GM23338 (cell line): ENCODE measurements at places on chromosomes 3 and 15.

- no peak for DNase-seq
Observed at GRCh38 chr3:114502204-114502603, 208.4 kb downstream of the TIGIT start.

GRCh38 chr15:67165254-67166253, 88.9 kb downstream of the AAGAB start:
- peak; percentile 84 for DNase-seq

GRCh38 chr3:142940472-142940871, 23.0 kb downstream of the PAQR9 start:
- DNase-seq: no peak

DNA sequence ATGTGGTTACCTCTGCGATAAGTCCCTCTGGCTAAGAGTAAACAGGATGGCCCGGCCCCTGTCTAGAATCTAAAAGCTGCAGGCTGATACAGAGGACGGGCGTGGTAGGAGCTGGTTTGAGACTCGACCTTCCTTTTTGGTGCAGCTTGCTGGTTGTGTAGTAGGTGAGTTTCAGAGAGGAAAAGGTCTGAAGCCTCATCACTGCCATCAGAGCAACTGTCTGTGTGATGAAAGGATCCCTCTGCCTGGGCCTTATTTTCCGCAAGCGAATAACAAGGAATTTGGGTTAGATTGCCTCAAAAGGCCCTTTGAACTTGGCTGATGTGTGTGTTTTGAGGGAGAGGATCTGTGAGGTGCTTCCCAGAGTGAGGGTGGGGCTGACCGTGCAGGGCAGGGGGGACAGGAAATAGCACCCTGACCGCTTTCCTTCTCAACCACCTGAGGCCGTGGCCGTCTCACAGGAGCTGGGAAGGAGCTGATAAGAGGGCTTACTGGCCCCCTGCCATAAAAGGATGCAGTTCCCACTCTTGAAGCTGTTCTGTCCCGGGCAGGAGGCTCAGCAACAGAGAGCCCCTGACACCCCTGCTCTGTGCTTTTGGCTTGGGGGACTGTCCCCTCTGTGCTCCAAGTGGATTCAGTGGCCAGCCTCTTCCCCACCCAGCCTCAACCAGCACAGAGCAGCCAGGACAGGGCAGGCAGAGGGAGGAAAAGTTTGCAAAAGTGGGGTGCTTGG, 45.6 kb upstream of the TFRC start:
- no peak for DNase-seq

DNA sequence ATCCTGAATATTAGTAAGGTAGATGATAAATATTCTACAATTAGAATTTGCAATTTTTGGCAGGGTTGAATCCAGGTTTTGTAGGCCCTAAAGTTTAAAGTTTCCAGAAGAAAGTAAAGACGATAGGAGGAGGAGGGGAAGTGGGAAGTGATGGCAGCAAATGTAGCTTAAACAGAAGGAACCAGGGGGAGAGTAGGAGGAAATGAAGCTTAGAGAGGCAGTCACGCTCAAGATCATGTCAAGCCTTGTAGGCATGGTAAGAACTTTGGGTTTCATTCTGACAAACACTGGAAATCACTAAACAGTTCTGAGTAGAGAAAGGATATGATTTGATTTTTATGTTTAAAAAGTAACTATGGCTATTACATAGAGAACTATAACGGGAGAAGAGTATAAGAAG, 63.9 kb downstream of the NR2E3 start:
- no peak for DNase-seq

GRCh38 chr15:75224281-75224680, 22.6 kb downstream of the C15orf39 start:
- no peak for DNase-seq

GRCh38 chr3:29896856-29897255, 616.0 kb downstream of the RBMS3 start:
- DNase-seq: no peak

- DNase-seq: no peak
Observed at GRCh38 chr3:19898721-19899120, 35.3 kb downstream of the EFHB start.

DNA sequence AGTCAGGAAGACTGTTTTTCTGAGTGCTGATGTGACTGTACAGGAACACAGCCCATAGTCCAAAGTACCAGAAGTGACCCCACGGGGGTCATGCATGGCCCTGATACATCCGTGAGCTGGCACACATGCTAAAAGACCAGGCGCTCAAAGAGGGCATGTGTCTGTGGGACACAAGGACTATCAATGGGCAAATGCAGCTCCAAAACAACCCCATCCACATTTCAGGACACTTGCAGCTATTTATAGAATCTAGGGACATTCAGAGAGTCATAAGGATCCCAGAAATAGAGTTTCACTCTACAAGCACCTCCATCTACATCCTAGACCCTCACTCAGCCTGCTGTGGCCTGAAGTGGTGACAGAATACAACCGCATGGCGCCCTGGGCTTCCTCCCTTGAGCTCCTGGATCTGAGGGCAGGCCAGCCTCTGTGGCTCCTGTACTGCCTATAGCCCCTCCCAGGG, 17.0 kb downstream of the SLC25A20 start:
- DNase-seq: no peak

DNA sequence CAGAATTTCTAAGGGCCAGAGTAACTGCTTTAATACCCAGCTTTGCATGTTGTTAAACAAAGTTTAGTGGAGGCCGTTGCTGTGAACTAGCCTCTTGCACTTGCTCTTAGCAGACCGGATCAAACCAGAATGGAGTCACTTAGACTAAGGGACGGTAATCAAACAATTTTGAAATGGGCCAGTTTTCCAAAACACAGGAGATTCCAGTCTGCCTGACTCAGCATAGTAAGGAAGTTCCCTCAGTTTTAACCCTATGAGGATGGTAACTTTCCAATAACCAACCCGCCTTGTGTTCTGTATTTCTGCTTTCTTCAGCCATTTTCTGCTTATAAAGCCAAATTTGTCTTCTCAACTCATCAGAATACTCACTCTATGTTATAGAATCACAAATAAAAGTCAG, 77.2 kb upstream of the WDR72 start:
- DNase-seq: no peak

GRCh38 chr3:42749753-42750231, 23.3 kb downstream of the CCDC13 start:
- peak; percentile 82 for DNase-seq

DNA sequence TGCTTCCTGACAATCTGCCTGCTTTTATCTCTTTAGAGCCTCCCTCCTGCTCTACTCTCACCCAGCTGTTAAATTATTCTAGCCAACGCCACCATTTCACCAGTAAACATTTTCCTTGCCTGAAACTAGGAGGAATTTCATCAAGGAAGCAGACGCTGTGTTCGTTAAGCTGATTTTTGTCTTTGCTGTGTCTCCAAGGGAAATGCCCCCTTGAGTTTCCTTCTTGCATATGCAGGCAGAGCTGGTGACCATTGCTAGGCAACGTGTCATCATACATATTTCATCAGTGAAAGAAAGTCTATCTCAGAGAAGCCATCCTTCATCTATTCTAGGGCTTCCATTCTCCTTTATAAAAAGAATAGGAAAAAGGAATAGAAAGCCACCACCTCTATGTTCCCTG, 87.0 kb upstream of the ST8SIA2 start:
- peak; percentile 87 for DNase-seq

GRCh38 chr3:65277798-65278197, 590.0 kb upstream of the ADAMTS9 start:
- DNase-seq: peak; percentile 15

- no peak for DNase-seq
Observed at GRCh38 chr3:97579365-97579764, 185.2 kb upstream of the ARL6 start.

DNA sequence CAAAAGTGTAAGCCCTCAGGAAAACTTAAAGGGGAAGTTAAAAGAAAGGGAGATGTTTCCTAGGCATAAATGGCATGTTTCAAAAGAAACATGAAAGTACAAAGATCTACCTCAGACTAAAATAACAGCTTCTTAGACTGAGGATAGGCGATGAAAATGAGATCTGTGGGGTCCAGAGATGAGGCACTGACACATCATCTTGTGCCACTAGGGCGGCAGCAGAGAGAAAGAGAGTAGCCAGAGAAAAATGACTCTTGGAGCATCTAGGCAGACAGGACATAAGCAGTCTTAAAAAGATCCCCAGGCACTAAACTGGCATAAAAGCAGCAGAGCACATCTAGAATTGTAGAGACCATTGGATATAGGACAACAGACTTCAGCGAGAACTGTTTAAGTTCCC, 42.5 kb upstream of the RFX7 start:
- peak; percentile 57 for DNase-seq

DNA sequence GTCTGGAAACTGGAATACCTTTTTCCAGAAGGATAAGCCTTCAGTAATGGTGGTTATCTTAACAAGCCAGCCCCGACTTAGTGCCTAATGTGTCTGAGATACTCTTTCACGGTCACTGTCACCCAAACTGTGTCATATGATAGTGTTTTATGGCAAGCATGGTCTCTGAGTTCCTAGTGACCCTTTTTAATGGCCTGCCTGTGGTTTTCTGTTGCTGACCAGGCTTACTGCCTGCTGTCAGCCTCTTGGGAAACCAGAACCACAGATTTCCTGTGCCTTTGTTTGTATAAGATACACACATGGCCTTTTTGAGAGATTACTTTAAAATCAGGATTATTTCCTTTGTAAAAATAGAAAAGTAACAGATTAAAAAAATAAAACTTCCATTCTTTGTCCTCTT, 22.4 kb downstream of the HPS3 start:
- DNase-seq: no peak

GRCh38 chr3:67654844-67655177, 399 bp upstream of the SUCLG2 start:
- DNase-seq: no peak

GRCh38 chr3:86029590-86029989, 961.4 kb downstream of the VGLL3 start:
- peak; percentile 3 for DNase-seq

- DNase-seq: no peak
Observed at GRCh38 chr3:58683466-58683865, 16.9 kb upstream of the FAM3D start.

DNA sequence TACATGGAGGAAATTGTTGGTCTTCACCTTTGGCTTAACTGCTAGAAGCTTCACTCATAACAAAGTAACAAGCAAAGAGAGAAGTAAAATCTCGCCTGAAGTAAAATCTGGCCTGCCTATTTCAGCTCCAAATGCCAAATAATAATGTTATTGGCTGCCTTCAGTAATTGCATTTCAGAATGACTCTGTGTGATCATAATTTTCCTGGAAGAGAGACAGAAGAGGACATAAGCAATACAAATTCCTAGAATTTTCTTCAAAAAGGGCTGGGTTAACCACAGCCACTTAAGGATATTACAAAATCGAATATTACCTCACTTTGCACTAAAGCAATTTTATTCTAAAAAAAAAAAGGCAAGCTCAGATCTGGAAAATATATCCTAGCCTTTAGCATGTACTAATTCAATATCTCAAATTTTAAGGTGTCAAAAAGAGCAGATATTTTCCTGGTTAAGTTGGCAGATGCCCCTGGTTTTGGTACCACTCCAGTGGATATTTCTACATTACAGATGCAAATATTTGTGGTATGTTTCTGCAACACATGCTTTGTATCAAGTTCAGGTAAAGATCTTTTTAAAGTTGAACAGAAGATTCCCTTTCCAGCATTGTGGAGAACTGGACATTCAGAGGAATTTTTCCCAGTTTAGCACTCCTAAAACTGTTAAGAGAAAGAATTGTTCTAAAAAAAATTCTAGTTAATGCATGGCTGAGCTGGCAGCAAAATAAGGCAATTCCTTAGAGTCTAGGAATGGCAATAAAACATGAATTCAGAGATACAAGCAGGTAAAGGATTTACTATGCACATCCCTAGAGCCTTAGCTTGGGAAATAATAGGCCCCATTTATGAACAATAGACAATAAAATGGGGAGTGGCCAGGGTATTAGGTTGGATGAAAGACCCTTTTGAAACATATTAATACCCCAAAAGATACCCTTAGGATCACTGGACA, 116.7 kb downstream of the STAC start:
- DNase-seq: no peak

GRCh38 chr3:102238362-102238761, 196.5 kb upstream of the ZPLD1 start:
- DNase-seq: peak; percentile 47

DNA sequence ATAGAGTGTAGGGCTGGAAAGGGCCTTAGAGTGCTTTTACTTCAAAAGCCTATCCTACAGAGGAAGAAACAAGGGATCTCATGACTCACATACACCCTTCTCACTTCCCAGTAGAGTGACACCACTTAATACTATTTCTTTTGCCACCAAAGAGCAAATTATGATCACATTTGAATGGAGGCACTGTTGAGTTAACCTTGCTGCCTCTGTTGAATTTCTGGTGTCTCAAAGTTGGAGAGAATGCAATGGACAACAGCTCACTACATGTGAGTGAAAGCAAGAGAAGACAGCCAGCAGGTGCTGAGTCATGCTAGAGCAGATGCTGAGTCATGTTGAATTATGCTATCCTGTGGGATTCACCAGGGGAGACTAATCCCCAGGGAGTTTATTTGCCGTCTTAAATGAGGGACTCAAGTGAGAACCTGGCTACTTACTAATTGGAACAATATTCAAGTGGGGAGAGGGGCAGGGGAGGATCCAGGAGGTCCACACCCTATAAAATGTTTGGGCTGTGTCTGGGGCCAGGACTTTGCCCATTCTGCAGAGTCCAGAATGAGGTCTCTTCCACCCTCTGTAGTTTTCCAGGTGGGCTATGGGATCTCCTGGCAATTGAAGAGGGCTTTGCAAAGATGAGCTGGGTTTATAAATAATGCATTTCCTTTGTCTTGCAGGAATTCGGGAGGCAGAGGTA, 35.8 kb downstream of the ST8SIA2 start:
- DNase-seq: peak; percentile 61

DNA sequence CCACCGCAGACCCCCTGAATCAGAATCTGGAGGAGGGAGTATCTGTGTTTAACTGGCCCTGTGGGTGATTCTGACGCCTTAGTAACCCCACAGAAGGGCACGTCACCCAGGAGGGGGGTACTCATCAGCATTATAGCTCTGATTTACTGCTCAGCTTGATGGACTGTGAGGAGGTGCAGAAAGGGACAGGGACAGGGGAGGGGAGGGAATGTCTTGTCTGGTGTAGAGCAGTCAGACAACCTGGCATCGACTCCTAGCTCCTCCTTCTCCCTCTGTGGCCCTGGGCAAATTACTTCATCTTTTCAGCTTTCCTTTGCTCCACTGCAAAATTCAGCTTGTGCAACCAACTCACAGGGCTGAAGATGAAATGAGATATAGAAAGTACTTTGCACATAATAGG, 42.3 kb upstream of the GLCE start:
- no peak for DNase-seq

GRCh38 chr3:100045696-100046095, 68.6 kb downstream of the FILIP1L start:
- DNase-seq: peak; percentile 51

GRCh38 chr3:179181021-179181472, 32.9 kb downstream of the PIK3CA start:
- DNase-seq: no peak

DNA sequence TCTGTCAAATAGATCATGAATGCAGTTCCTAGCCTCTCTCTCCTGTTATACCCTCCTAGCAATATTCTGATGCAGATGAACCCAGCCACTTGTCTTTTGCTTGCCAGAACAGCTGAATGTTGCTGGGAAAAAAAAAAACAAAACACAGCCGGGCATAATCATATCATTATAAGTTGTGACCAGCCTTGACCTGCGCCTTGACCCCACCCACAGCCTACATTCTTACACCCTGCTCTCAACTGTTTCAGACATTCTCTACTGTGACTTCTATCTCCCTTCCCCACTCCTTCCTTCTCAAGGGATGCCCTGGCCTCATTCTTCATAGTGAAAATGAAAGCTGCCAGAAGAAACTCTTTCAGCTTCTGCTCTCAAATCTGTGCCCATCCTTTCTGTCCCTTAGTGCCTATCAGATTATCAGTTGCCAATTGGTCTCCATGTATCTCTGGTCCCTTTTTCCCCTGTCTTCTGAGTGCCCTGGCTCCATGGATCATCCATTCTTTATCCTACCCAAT, 389.1 kb upstream of the TPRG1 start:
- no peak for DNase-seq
